ENCODE measurements at places on chromosomes 7 and 10.
A peak's percentile ranks its signal among the peaks of the same experiment; 100 is the strongest.

- peak; percentile 22 for DNase-seq
These were observed 15.6 kb upstream of the PLEKHS1 start for GRCh38 chr10:113735913-113736312.

DNA sequence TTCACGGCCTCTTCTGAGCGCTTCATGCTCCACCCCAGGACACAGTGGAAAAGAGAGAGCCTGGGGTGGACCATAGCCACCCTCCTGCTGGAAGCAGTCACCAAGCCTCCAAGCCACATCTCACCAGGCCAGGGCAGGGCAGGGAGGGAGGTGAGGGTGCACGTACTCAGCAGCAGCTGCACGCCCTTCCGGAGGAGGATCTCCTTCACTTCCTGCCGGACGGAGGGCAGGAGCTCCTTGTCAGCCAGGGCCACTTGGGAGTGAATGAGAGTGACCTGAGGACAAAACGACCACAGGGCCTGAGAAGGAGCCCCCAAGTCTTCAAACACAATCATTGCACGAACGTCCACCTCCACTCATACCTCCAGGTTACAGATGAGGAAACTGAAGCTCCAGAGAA lies 15.0 kb downstream of the AIFM2 start:
- DNase-seq: no peak

DNA sequence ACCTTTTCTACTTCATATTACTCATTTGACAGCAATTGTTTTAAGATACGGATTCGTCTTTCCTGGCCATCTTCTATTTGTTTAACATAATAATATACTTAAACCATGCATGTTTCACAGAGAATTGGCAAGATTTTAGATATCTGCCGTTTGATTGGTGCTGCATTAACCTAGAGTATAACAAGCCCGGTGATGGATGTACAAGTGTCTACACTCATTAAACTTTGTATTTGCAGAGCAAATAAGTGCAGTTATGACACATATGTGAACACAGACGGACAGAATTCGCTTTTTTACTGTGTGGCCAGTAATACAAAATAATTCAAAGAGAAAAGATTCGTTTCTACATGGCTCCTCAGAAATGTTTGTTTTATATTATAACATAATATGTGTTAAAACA lies 116.1 kb downstream of the ARL4A start:
- no peak for DNase-seq

- DNase-seq: no peak
These were observed 24.8 kb upstream of the MNX1 start for GRCh38 chr7:157035302-157035701.

DNA sequence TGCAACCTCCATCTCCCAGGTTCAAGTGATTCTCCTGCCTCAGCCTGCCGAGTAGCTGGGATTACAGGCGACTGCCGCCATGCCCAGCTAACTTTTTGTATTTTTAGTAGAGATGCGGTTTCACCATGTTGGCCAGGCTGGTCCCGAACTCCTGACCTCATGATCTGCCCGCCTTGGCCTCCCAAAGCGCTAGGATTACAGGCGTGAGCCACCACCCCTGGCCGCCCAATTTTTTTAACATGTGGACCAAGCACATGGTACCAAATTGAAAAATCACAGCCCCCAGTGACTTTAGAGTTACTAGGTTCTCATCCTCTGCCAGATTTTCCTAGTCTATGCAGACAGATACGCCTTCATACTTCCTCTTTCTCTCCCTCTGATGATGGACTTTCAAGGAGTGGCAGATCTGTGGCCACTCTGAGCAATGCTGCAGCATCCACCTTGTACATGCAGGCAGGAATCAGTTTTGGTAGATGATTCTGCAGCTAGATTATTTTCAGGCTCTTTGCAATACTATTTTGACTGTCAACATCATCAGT lies 34.0 kb upstream of the EZH2 start:
- no peak for DNase-seq

GRCh38 chr10:79316671-79317431 lies 30.4 kb upstream of the PPIF start:
- peak; percentile 57 for DNase-seq

DNA sequence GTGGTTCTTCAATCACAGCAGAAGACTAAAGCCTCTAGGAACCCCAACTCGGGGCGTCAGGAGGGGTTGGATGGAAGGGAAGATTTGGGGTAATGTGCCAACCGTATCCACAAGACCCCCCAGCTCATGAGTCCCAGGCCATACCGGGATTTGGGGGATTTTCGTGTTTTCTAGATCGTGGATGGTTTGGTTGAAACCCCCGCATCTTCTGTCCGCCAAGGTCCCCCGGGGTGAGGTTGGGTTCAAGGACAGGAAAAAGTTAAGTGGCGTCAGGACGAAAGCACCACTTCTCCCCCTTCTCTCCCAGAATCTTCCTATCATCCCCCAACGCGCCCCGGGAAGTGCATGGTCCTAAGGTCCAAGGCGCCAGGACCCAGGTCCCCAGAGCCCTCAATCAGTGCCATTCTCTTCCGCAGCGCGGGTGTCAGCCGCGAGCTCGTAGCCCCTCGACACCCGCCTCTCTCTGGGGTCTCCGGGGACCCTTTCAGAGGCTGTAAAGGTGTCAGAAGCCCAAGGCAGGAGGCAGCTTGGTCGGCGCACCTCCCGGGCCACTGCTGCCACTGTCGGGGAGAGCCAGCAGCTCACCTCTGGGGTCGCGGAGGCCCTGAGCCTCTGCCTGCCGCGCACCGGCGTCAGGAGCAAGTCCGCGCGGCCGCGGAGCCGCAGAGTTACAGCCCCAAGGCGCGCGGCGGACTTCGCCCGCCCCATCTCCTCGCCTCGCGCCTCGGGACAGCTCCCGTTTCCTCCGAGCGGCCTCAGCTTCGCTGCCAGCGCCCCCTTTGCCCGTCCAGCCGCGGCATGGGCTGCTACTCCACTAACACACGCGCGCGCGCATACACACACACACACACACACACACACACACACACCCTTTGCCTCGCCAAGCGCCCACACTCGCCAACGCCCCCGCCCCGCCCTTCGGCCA lies 1.5 kb downstream of the MKX start:
- DNase-seq: peak; percentile 9

DNA sequence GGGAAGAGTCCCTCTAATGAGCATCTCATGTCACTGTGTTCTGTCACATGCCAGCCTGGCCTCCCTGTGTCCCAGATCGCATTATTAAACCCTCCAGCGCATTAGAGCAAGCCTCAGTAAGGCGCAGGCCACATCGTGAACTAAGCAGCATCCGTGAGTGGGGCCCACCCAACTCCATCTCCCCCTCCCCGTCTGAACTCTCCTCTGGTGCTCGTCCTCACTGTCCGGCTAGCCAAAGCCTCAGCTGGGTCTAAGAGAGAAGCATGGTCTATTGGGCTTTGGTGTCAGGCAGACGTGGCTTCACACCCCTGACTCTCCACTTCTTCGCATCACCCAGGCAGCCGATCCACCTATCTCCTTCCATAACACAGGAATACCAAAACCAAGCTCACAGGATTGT lies 164.7 kb upstream of the LANCL2 start:
- DNase-seq: no peak

GRCh38 chr7:140551355-140552239 lies 72.3 kb upstream of the MKRN1 start:
- no peak for DNase-seq

DNA sequence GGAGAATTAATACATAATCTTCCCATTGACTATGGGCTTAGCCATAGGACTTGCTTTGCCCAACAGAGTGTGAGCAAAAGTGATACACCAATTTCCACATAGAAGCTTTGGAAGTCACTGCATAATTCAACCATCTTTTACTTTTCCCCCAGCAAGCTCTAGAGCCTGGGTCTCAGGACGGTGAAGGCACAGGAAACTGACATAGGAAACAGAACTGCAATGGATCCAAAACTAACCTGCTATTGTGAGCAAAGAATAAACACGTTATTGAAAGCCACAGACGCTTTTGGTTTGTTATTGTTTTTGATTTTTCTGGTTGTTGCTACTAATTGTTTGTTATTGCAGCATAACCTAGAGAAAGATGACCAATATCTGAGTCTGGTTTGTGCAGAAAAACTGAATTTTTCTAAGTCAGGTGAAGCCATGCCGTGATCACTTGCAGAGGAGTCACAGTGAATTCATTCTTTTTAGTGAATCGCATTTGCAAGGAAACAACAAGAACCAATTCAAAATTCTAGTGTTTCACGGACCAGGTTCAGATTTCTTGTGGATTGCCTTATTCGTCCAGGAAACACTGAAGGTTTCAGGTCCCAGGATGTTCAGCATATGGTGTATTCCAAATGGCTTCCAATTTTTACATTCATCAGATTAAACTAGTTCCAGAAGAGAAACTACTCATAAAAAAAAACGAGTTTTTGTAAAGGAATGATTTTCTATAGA lies 52.8 kb downstream of the CUBN start:
- no peak for DNase-seq

Data from pancreas (tissue), 10 donors.